ENCODE measurements at places on chromosomes 4 and X.

GRCh38 chrX:127138218-127138617, 318.7 kb downstream of the PRR32 start:
- no peak for DNase-seq

- no peak for DNase-seq
These were observed 20.1 kb downstream of the STX18 start for GRCh38 chr4:4521731-4522130.

- DNase-seq: no peak
These were observed 273.4 kb downstream of the HS3ST1 start for GRCh38 chr4:11155208-11155867.

- DNase-seq: no peak
These were observed 117.7 kb upstream of the PRPS2 start for GRCh38 chrX:12673487-12673886.

DNA sequence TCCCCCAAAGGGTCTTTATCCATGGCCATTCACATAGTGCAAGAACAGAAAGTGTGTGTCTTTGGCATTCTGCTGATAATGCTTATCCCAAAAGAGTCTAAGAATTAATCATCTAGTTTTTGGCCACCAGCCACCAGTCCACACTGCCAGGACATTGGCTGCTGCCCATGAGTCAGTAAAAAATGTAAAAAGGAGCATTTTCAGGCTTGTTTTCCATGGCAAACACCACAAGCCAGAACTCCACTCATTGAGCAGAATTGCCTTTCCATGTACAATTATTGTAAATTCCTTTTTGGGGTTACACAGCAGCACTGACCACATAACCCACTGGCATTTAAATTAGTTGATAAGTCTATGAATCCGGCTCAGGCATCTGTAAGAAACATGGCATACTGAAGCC, 89.2 kb upstream of the PRDX4 start:
- DNase-seq: no peak

GRCh38 chrX:150038986-150039599, 100.8 kb upstream of the EOLA2 start:
- DNase-seq: no peak

GRCh38 chrX:67289055-67289499, 254.7 kb upstream of the AR start:
- no peak for DNase-seq

GRCh38 chr4:109408711-109409110, 24.9 kb upstream of the SEC24B start:
- no peak for DNase-seq

DNA sequence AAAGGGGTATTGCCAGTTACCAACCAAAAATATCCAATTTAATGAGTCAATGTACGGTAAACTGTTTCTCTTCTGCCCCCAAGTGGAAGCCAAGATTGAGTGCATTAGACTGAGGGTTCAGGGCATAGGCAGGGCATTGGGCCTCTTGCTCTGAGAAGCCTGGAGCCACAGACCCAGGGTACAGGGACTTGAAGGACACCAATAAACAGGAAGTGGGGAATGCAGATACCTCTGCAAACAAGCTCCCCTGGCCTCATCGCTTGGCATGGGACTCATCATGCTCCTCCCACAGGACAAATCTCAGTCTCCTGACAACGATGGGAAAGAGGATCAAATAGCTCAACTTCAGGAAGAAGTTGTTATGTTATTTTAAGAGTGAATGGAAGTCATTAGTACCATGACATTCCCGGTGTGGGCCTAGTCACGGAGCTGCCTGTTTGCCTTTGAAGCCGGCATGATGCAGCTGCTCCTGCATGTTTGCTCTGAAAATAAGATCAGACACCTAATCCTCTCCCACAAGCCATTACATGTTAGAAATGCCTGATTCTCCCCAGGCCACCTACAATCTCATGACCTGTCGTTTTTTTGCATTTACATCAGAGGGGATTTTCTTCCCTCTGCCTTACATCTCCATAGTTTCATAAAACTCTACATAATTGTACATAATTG, 224.2 kb downstream of the RCHY1 start:
- no peak for DNase-seq

DNA sequence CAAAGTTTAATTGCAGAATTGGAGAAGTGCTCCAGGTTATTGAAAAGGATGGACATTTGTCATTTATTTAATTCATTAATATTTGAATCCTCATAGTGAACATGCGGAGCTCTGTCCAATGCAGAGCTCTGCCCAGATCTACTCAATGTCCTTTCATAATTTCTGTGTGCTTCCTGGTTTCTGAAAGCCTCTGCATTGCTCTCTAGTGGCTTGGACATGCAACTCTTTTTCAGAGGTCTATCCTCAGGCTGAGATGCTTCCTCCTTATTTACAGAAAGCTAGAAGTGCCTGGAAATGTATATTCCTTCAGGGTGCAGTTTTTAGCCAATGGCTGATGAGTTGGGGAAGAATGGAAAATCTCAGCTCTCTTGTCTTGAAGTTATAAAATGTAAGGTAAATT, 786.1 kb upstream of the AADAT start:
- DNase-seq: no peak

DNA sequence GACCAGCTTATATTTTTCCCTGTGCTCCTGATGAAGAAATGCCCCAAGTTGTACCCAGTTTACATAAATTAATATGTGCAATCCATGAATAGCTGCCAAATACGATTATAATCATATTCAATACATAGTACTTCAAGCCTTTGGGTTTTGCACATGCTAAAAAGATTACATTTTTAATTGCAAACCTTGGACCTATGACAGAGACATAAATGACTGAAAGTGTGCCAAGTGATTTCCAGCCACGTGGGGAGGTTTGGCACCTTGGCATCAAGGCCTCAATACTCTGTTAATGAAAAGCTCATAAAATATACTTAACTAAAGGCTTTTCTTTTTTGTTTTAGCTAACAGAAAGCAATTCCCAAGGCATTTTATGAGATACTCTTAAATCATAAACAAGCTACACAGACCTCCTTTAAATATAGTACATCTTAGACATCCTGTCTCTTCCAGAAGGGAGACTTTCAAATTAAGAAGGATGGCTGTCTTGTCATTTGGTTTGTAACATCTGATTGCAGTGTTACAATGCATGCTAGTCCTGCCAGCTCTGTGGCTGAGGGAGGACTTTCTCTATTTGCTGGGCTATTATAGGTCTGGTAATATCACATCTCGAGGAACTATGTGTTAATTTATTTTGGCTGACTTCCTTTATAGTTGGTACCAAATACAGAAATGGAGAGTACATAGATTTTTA, 404.1 kb downstream of the AFF2 start:
- no peak for DNase-seq

- no peak for DNase-seq
These were observed 330.3 kb upstream of the FAM241A start for GRCh38 chr4:111814961-111815360.

GRCh38 chrX:22035236-22035635, 3.1 kb downstream of the PHEX start:
- DNase-seq: no peak

GRCh38 chr4:162265802-162266201, 102.0 kb upstream of the FSTL5 start:
- no peak for DNase-seq

GRCh38 chrX:20066968-20067708, 49.6 kb downstream of the MAP7D2 start:
- DNase-seq: no peak
